ENCODE measurements at places on chromosomes 1 and 21. TPM values are rescaled to one million over a fixed set of nuclear protein-coding genes. Genes with fewer than 3 reads are reported as not detected.

HSD11B1 gene
- 0.61 TPM for total RNA-seq

ZNF683 gene
- not detected for total RNA-seq

KCNJ10 gene
- not detected for total RNA-seq

RAB42 gene
- not detected for total RNA-seq
